ENCODE measurements at places on chromosomes 7 and 10. TPM values are rescaled to one million over a fixed set of nuclear protein-coding genes. Genes with fewer than 3 reads are reported as not detected.

The CAMK2G gene
- total RNA-seq: 54.4 TPM

The PRDX3 gene
- total RNA-seq: 270 TPM

The UTF1 gene
- total RNA-seq: not detected

The GBX1 gene
- total RNA-seq: not detected

The CRHR2 gene
- total RNA-seq: not detected

The LIPJ gene
- total RNA-seq: not detected

The NUTM2E gene
- total RNA-seq: not detected

The HMX2 gene
- total RNA-seq: not detected

Measured in gastrocnemius medialis (tissue), 4 donors.